ENCODE measurements at places on chromosomes 1 and 21.
A peak's percentile ranks its signal among the peaks of the same experiment; 100 is the strongest.

DNA sequence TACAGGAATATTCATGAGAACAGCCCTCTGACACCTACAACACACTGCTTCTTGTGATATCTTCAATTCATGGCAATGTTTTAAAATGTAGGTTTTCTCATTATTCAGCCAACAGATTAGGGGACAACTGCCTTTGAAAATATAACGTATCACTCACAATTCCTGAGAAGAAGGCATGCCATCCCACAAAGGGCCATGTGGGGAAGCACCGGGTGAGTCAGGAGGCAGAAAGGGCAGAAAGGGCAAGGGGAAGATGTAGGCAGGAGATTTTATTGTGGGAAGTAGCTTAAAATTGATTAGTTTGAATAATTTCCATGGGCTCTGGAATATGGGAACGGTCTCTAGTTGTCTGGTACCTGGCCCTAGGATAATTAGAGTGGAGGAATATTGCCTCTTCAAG is 165.7 kb downstream of the HHIPL2 start:
- no peak for DNase-seq

DNA sequence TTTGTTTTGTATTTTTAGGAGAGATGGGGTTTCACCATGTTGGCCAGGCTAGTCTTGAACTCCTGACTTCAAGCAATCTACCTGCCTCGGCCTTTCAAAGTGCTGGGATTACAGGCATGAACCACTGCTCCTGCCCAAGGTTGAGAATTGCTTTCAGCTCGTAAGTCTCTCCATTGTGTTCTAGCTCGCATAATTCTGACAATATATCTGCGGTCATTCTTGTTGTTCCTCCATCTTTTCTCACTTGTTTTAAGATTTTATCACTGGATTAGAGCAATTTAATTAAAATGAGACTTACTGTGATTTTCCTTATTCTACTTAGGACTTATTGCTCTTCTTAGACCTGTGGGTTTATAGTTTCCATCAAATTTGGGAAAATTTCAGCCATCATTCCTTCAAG is 102.9 kb downstream of the AHCTF1 start:
- DNase-seq: peak; percentile 9

DNA sequence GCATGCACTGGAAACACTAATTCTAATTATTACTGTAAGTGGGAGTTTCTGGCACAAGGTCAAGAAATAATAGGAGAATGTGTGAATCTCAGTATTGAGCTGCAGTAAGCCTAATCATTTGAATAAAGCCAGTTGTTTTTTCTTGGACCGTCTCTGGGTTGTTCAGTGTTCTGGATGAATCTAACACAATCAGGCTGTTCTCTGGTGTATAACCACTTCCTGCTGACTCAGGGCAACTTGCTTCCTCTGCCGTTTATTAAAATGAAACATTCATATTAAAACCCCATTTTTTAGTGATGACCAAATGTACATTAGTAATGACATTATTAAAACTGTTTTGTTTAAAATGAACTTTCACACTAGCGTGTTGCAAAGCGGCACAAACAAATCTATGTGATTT is 273.1 kb upstream of the SNX7 start:
- DNase-seq: peak; percentile 89

DNA sequence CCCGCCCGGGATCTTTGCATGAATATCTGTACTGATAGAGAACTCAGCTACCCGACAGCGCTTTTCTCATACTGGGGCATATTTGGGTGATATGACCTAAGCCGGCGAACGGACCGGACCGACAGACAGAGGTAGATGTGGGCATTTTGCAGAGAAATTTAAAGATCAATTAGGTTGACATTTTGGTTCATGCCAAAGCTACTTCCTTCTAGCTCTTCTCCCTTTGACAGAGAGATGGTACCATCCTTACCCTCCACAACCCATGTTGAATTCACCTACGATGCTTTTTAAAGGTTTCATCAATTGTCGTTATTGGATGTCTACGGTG is 459 bp downstream of the ARV1 start:
- no peak for DNase-seq

DNA sequence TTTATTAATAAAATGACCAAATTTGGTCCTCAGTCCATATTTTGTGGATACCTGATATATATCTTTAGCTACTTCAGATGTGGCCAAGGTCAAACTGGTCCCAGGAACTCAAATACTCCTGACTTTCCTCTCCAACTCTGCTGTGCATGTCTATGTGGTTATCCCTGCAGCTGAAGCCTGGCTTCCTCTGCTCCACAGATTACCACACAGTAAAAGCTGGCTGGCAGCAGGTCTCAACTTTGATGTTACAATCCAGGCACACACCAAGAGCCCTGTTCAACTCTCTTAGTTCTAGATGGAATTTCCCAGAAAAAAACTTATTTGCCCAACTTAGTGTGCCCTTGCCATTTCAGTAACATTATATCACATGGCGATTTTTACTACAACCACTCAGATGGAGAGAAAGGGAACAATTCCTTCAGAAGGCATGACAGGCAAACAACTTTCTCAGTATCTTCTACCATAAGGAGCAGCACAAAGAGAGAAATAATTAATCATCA is 479.5 kb downstream of the PLPP3 start:
- no peak for DNase-seq

DNA sequence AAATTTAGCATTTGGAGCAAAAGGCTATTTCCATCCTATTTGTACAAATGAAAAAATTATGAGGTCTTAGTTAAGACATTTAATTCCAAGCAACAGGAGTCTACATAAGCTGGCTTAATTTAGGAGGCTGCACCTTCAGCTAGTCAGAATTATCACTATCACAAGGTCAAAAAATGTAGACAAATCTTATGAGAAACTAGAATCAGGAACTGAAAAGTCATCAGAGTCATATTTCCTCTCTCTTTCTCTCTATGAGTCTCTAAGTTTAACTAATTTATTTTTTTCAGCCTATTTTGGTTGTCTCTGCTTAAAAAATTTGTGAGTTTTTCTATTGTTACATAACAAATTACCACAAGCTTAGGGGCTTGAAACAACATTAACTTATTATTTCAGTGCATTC is 807.1 kb upstream of the PRMT6 start:
- DNase-seq: no peak

GRCh38 chr1:30109853-30110252 is 613.5 kb downstream of the MATN1 start:
- peak; percentile 56 for DNase-seq

- no peak for DNase-seq
These were observed 508.8 kb upstream of the CAMK1G start for GRCh38 chr1:209074575-209075250.

GRCh38 chr1:161132410-161133219 is at the start of gene DEDD:
Gene DEDD (minus strand): TSS chr1:161132667. CDS start chr1:161124462, 8,205 bp downstream.
- DNase-seq: peak; percentile 98

DNA sequence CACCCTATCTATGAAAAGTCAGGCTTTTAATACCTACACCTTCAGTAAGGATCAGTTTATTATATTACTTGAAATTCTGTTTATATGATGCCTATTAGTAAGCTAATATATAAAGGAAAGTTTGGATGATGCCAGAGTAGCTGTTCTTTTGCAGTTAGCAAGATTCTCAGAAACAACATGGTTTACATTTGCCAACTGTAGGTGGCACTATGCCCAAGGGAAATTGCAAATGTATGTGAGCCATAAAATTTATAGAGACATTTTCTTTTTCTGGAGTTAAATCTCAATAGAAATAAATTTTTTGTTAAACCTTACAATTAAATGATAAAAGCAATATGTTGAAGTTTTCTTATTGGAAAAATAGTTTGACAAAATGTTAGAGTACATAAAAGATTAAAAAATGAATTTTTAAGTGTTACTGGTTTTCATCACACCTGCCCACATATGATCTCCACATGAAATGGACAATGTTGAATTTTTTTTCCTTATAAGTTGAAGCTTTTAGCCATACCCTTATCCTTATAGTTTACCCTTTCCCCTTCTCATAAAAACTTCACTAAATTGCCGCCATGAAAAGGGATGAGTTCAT is 32.1 kb upstream of the EPHX4 start:
- DNase-seq: peak; percentile 78

DNA sequence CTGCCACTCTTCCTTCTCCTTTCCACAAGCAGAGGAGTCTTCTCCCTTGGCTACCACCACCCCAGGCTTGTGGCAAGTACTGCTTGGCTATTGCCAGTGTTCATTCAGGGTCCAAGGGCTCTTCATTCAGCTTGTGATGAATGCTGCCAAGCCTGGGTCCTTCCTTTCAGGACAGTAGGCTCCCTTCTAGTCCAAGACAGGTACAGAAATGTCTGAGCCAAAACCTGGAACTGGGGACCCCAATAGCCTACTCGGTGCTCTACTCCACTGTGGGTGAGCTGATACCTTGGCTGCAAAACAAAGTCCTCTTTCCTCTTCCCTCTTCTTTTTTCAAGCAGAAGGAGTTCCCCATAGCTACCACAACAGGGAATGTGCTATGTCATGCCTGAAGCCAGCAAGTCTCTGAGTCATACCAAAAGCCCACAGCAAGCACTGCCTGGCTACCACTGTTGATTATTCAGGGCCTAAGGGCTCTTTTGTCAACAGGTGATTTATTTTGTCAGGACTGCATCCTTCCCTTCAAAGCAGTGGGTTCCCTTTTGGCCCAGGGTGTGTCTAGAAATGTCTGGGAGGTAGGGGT is 268.9 kb downstream of the HHAT start:
- peak; percentile 72 for DNase-seq

DNA sequence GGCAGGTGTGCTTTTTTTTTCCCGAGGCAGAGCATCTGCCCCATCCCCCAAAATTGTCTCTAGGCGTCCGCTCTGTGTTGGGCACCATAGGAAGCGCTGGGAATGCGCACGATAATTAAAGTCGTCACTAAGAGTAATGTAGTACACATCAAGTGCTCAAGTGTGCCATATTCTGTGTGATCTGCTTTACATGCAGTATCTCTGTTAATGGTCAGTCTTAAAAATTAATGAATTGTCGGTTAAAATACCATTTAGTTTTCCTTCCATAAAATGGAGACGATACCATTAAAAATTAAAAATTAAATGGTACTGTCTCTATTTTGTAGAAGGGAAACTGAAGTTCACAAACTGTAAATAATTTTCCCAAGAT is 544 bp upstream of the CCT8 start:
- DNase-seq: no peak

DNA sequence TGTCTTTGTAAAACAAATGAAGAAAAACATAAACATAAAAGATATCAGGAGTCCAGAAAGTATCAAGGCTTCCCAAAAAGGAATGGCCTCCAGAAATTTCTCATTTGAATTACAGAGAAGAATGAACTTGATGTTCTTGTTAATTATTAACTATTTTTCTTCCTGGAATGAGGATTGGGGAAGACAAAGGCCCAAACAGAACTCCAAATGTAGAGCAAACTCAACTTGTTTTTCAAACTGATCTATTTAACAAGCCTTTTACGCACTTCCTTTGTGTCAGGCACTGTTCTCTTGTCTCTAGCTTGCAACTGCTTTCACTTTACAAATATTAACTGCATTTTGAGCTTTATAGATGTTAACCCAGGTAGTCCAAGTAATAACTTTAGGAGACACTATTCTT is 45.5 kb downstream of the LAMC2 start:
- DNase-seq: no peak

GRCh38 chr1:152444045-152444444 is 30.0 kb upstream of the CRNN start:
- DNase-seq: no peak

DNA sequence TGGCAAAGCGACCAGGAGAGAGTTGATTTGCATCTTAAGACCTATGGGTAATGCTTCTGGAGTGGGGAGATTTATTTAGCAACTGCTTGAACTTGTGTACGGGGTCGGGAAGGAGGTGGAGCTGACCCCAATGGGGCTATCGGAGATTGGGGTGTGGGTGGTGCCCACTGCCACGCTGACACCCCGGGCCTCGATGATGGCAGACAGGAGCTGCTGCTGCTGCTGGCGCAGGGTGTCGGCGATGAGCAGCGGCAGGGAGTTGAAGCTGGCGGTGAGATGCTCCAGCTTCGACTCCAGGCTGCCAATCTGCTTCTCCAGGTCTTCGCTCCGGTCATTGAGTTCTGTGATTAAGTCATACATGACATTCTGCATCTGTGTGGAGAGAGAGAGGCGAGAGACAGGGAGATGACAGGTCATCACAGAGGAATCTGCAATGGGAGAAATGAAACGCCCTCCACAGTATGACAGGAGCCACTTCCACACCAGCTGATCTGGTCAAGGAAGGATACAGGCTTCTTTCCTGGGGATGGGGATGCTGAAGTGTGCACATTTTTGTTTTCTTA is 100.0 kb upstream of the ADAR start:
- DNase-seq: peak; percentile 19

DNA sequence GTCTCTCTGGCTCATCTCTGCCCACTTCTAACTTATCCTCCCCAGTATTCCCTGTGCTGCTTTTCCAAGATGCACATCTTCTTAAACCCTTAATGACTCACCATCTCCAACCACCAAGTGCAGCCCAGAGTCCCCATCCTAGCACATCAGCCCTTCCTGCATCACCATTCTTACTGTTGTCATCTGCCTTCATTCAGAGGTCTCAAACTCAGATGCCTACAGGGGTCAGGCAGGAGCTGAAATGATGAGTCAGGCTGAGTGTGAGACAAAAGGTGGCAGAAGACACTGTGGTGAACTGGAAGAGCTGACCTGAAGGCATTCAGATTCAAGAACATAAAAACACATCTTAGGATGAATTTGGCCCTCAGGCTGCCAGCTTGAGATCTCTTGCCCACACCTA is 34.6 kb downstream of the OLFML2B start:
- no peak for DNase-seq

- DNase-seq: no peak
These were observed 15.1 kb downstream of the IFI44 start for GRCh38 chr1:78664763-78665162.

DNA sequence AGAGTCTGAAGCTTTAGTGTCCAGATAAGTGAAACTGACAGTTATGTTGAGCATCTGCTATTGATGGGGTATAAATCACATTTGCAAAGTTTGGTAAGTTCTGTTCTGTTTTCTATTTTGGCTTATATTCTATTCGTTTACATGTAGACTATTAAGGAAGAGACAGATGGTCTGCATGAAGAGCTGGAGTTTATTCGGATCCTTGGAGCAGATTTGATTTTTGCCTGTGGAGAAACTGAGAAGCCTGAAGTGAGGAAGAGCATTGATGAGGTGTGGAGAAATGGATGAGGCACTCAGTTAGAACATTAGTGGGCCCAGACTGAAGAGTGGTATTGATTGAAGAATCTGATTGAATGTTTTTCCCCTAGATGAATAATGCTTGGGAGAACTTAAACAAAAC is 50.6 kb upstream of the BMP8A start:
- no peak for DNase-seq

DNA sequence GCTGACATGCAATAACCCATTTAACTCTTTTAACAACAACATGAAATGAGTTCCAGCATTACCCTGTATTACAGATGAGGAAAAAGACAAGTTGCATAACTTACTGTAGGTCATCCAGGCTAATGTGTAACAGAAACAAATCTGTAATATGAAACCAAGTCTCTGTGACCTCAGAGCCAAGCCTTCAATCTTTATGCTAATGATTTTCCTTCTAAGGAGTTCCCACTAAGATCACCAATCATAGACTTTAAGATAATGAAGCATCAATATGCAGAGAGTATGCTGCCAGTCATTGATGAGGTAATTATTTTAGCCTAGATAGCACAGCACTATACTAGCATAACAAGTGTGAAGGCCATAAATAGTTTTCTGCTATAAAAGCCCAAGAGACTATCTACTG is 35.6 kb upstream of the RNPC3 start:
- DNase-seq: no peak
